Upper lobe of right lung (tissue), 1 donor: ENCODE measurements at places on chromosomes 13 and 19. TPM values are rescaled to one million over a fixed set of nuclear protein-coding genes. Genes with fewer than 3 reads are reported as not detected.

DNA sequence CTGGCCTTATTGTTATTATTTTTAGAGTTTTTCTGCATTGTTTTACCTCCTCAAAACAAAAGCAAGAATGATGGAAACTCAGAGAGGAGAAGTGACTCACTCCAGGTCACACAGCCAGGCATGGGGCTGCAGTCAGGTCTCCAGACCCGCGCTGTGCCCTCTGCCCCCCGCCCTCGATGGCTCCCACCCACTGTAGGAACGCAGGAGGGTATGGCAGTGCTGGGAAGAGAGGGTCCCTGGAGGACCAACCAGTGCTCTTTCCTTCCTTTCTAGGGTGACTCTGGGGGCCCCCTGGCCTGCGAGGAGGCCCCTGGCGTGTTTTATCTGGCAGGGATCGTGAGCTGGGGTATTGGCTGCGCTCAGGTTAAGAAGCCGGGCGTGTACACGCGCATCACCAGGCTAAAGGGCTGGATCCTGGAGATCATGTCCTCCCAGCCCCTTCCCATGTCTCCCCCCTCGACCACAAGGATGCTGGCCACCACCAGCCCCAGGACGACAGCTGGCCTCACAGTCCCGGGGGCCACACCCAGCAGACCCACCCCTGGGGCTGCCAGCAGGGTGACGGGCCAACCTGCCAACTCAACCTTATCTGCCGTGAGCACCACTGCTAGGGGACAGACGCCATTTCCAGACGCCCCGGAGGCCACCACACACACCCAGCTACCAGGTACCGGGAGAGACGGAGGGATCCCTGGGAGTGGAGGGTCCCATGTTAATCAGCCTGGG is 5.6 kb downstream of the TIMM13 start:
- H3K4me1 ChIP-seq = peaks cover 14% of the 10 kb centered on the region
- no peak overlapping the region for H3K4me3 ChIP-seq
- no peak for DNase-seq

DNA sequence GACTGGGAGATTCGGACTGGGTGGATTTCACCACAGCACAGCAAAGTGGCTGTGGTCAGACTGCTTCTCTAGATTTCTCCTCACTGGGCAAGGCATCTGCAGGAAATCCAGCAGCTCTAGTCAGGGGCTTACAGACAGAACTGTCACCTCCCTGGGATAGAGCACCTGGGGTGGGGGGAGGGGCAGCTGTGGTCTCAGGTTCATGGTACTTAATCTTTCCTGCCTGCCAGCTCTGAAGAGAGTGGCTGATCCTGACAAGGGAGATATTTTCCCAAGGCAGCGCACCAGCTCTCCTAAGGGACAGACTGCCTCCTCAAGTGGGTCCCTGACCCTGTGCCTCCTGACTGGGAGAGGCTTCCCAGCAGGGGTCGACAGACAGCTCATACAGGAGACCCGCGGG is 212.8 kb upstream of the KLF12 start:
- no peak overlapping the region for H3K27ac ChIP-seq
- H3K36me3 ChIP-seq = no peaks in the 10 kb centered on the region
- H3K4me3 ChIP-seq = no peak overlapping the region
- H3K27me3 ChIP-seq = no peaks in the 10 kb centered on the region
- DNase-seq = no peak

GRCh38 chr19:41740415-41741243 is 14.7 kb upstream of the CEACAM6 start:
- H3K36me3 ChIP-seq = no peaks in the 10 kb centered on the region
- no peak overlapping the region for H3K4me3 ChIP-seq
- H3K27ac ChIP-seq = no peak overlapping the region
- H3K27me3 ChIP-seq = no peaks in the 10 kb centered on the region

DNA sequence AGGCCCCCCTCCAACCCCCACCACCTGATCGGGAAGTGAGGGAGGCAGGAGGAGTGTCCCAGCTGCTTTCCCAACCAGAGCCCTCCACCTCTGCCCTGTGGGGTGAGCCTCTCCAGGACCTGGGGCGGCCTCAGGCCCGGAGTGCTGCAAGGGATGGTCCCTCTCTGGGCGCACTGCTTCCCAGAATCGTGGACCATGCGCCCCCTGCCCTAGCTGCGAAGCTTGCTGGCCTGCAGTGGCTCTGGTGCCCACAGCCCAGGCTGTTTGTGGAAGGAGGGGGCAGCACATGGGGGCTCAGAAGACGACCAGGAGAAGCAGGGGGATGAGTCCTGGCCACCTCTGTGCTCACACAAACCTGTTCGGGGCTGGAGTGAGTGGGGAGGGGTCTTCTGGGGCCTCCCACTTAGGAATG is 33.6 kb downstream of the CEBPG start:
- peaks cover 7% of the 10 kb centered on the region for H3K36me3 ChIP-seq
- H3K27me3 ChIP-seq = no peaks in the 10 kb centered on the region
- no peak overlapping the region for H3K4me3 ChIP-seq
- H3K4me1 ChIP-seq = peaks cover 21% of the 10 kb centered on the region
- peak; percentile 65 for DNase-seq
- no peak overlapping the region for H3K27ac ChIP-seq

Gene PDCD2L
- 7.4 TPM for total RNA-seq
